Epithelial cell of proximal tubule (primary cell): ENCODE measurements at places on chromosomes 3 and 15. TPM values are rescaled to one million over a fixed set of nuclear protein-coding genes. Genes with fewer than 3 reads are reported as not detected.

DNA sequence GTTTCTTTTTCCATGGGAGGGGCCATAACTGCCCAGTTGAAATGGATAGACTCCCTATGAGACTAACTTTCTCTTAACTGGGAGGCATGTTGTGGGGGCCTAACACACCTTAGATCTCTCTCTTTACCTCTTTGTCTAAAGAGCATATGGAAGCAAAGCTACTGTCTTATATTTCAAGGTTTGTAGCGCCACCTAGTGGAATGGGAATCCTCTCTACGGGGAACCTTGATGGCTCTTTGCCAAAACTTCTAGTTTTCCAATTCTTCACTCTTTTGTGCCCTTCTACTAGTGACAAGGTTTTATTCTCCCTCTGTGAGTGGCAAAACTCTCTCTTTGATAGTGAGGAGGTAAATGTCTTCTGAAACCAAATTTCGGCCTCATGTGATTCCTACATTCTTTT is 1030.4 kb upstream of the CADM2 start:
- no peak for DNase-seq

DNA sequence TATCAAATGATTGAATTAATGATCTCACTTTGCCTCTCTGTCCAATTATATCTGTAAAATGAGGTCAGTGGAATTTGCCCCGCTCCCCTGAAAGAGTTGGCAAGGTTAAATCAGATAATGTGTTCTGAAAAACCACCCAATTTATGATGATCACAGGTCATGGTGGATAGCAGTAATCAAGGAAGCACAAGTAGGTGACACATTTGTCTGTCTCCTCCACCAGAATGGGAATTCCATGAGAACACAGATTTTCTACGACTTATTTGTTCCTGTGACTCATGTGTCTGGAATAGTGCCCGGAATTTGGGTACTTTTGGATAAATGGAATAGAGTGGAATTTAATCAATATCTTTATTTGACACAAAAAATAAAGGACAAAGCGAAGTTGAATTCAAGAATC is 220.9 kb upstream of the SUCLG2 start:
- no peak for DNase-seq

DNA sequence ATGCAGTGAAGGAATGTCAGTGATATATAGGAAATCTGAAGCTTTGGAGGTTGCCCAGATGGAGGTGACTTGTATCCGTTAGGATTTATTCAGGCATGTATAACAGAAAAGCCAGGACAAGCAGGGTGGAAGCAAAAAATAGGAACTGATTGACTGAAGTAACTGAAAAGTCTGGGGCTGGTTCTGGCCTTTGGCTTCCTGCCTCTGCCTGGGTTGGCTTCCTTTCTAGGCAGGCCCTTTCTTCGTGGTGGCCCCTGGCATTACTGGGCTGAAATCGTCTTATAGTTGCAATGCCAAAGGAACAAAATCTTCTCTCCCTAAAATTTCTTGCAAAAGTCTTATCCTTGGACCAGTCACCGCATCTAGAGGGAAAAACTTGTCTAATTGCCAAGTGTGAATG is 386.1 kb downstream of the PTPRG start:
- DNase-seq, result no peak

The TRPC1 gene
- 6.9 and 20.0 TPM in 2 replicates for total RNA-seq

The CD86 gene
- total RNA-seq, result not detected in 2 replicates
